Jurkat, Clone E6-1 (cell line): ENCODE measurements at places on chromosomes 2 and 18.

- DNase-seq: no peak
Measured at GRCh38 chr18:32299484-32299883, 109.6 kb downstream of the MEP1B start.

- no peak for DNase-seq
Measured at GRCh38 chr2:195606179-195606578, 50.8 kb upstream of the SLC39A10 start.

DNA sequence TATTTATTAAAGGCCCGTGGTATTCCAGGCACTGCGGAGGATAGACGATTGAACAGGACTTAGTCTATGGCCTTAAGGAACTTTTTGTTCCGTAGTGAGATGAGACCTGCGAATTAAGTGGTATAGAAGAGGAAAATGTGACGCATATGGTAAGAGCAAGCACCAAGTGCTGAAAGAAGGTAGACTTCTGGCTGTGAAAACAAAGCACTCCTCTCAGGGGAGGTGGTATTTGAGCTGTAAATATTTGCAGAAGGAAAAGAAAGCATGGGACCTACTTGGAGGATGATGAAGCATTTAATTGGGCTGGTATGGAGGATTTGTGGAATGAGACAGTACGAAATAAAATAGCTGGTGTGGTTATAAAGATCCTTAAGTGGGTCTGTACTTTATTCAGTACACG, 62.5 kb downstream of the GPR39 start:
- DNase-seq: no peak

- no peak for DNase-seq
Measured at GRCh38 chr2:238700506-238701340, 147.2 kb upstream of the TWIST2 start.

- DNase-seq: no peak
Measured at GRCh38 chr2:224922142-224922727, 120.0 kb downstream of the DOCK10 start.

- DNase-seq: no peak
Measured at GRCh38 chr2:165122521-165122920, 81.3 kb downstream of the SCN3A start.

DNA sequence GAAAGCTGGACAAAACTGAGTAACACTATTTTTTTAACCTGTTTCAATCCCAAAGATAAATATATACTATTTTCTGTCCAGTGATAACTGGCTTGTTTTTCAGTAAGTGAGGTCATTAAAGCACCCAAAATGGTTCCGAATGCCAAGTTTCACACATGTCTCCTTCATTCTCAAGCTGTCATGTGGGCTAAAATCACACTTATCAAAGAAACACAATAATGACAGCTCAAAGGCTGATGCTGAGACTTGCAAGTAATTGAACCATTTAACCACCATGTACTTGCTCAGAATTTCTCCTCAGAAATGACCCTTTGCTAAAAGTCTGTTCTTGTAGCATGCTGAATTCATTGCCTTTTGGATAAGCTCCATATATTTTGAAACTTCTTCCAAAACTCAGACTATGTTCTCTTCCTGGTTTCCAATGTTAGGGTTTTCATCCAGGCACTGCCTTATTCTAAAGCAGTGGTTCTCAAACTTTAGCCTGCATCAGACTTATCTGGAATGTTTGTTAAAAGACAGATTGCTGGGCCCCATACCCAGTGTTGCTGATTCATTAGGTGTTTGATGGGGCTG, 149.8 kb downstream of the VWC2L start:
- no peak for DNase-seq

DNA sequence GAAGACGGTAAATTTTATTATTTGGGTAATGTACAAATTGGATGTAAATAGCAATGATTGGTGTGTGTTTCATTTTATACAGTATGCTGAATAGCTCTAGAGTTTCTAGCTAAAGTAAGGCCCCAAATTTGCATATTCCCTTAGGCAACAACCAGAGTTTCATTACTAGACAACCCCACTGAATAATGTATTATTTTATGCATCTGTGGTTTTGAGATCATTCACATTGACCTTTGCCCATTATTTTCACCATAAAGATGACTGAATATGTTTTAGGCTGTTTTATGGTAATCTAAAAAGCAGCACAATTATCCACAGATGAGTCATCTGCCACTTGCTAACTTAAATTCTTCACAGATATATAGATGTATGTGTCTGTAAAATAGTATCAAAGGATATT, 44.5 kb upstream of the C2orf74 start:
- DNase-seq: no peak

DNA sequence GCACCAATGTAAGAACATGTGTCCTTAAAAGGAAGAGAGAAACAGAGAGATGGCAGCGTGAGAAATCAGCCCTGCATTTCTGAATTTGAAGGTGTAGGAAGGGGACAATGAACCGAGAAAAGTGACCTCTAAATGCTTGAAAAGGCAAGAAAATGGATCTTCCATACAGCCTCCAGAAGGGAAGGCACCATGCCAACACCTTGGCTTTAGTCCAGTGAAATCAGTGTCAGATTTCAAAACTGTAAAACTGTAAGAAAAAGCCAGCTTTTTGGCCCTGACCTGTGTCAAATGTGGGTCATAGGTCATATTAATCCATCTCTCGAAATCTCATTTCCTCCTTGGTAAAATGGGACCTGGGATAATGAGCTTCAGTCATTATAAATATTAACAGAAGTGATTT, 762.3 kb downstream of the DCDC2C start:
- DNase-seq: no peak

DNA sequence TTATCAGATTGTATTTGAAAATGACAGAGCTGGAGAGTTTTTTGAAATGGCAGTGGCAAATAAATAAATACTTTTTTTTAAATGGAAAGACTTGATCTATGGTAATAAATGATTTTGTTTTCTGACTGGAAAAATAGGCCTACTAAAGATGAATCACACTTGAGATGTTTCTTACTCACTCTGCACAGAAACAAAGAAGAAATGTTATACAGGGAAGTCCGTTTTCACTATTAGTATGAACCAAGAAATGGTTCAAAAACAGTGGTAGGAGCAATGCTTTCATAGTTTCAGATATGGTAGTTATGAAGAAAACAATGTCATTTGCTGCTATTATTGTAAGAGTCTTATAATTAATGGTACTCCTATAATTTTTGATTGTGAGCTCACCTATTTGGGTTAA, 30.9 kb downstream of the CD28 start:
- DNase-seq: no peak

GRCh38 chr2:142422769-142423168, 292.0 kb upstream of the LRP1B start:
- no peak for DNase-seq

DNA sequence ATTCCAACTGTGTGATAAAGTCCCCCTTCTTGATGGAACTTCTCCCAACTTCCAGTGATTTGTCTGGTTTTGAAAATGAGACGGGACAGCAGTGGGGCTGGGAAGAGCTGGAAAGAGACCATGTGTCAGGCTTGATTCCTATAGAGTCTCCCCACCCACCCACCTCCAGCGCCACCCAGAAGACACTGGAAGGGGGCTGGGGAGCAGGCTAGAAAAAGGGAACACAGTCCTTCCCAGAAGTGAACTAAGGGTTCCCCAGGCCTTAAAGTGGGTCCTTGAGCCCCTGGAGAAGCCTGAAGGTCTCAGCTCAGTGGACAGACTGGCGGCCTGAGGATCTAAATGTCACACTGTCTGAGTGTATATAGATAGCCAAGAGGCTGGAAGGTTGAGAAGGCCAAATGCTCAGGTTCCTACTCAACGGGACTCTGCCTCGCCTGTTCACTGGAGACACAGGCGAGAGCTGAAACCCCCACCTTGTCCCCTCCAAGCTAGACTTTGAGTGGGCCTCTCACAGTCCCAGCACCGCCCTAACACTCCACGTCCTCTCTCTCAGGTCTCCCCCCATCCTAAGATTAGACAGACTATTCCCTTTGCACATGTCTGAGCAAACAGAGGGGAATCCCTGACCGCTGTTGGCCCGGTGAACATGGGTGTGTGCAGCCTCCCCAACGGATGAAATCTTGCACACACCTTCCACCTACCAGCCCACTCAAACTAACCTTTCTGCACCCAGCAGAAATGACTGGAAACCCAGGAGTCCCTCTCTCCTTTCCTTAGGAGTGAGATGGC, 1.6 kb downstream of the PKDCC start:
- no peak for DNase-seq

GRCh38 chr2:72581560-72582181, 244.2 kb downstream of the EXOC6B start:
- no peak for DNase-seq

- DNase-seq: no peak
Measured at GRCh38 chr2:191946471-191947182, 99.7 kb upstream of the CAVIN2 start.

- DNase-seq: no peak
Measured at GRCh38 chr2:214341646-214342045, 69.2 kb upstream of the VWC2L start.

DNA sequence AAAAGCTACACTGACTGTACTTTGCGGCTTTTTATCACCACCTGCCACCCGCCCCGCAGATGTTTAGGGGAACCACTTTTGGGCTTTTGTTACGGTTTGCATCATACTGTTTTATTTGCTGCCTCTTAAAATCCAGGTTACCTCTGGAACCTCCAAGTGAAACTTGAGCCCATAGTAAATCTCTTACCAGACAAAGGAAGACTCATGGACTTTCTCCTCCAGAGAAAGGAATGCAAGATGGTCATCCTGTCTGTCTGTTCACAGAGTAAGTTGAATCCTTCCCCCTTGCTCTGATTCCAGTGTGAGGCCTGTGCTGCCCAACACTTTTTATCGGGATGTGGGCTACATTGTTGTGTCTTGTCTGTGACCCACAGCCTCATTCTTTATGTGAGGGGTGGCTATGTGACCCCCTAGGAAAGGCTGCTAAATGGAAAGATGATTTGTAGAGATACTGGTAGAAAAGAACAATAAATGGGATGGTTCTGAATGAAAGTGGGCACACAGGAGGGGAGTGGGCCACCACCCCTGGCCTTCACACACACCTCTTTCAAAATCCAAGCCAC, 23.3 kb downstream of the RMC1 start:
- no peak for DNase-seq

DNA sequence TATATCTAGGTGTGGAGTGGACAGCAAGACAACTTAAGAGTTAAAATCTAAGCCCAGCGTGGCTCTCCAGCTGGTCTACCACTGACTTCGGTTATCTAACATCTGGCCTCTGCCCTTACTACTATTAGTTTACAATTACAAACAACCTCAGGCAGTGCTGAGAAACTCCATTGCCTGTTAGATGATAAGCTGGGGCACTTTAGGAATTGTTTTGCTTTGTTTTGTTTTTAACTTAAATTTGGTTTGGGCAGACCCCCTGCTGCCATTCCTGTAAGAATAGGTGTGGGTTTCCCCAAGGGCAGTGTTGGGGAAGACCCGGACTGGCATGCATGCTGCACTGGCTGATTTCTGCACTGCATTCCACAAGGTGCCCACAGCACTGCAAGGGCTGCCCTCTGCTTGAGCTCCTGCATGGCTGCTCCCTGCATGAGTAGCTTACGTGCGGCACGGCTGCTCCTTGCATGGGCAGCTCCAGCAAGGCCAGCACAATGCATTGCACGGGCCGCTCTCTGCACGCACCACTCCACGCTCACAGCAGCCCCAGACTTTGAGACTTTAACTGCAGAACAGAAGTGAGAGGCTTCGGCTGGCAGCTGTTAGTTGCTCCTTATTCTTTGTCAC, 74.2 kb upstream of the SERTAD2 start:
- DNase-seq: no peak

- no peak for DNase-seq
Measured at GRCh38 chr18:72808680-72809079, 59.1 kb downstream of the NETO1 start.

- no peak for DNase-seq
Measured at GRCh38 chr2:166805753-166806152, 82.5 kb upstream of the XIRP2 start.

DNA sequence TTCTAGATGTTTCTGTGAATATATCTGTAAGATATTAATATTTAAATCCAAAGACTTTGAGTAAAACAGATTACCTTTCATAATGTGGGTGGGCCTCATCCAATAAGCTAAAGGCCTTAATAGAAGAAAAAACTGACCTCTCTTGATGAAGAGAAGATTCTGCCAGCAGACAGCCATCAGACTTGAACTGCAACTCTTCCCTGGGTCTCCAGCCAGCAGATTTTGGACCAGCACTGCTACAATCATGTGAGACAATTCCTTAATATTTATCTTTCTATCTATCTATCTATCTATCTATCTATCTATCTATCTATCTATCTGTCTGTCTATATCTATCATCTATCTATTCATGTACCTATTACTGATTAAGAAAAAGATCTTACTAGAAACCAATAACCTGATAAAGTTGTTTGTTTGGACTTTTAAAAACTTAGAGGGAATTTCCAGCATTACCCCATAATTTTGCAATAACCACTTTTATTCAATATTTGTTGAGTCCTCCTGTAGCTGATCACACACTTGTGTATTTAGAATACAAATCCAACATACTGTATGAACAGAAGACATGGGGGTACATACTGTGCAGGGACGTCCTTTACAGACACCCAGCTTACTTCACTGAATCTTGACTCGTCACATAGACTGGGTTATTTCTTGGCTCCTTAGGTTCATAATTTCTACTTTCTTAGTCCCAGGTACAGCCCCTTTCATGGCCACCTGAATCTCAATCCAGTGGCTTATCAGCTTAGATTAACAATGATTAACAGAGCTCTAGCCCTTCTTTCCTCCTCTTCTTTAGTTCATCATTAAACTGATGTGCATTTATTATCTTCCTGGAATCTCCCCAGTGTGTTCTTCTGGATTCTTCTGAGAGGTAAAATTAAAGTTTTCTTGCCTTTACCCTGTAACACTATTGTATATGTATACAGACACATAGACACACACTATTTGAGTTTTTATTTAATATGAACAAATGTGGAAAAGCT, 27.2 kb upstream of the STAT4 start:
- no peak for DNase-seq

GRCh38 chr2:158969715-158970240, 1.3 kb downstream of the TANC1 start:
- no peak for DNase-seq
